ENCODE measurements at places on chromosomes 7 and 10. TPM values are rescaled to one million over a fixed set of nuclear protein-coding genes. Genes with fewer than 3 reads are reported as not detected.
A peak's percentile ranks its signal among the peaks of the same experiment; 100 is the strongest.

DNA sequence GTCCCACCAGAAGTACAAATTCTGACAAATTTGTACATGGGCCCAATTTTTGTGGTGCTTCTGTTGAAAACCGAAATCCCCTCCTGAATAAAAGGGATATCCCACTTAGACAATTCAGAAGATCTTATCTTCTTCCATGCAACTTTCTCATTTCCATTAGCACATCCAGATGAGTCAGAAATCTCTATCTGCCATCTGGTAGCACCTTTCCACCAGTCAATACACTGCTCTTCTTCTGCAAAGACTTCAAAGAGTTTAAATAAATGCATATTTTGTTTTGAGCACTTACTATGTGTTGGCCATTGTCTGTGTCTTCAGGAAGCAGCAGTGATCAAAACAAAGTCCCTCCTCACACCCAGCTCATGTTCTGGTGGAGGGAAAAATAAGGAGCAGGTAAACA is 12.7 kb upstream of the KLF6 start:
- no peak for DNase-seq

GRCh38 chr10:131424836-131425491 is 113.4 kb upstream of the TCERG1L start:
- DNase-seq = no peak

- peak; percentile 3 for DNase-seq
Measured at GRCh38 chr10:4767033-4767814, 58.8 kb upstream of the AKR1E2 start.

DNA sequence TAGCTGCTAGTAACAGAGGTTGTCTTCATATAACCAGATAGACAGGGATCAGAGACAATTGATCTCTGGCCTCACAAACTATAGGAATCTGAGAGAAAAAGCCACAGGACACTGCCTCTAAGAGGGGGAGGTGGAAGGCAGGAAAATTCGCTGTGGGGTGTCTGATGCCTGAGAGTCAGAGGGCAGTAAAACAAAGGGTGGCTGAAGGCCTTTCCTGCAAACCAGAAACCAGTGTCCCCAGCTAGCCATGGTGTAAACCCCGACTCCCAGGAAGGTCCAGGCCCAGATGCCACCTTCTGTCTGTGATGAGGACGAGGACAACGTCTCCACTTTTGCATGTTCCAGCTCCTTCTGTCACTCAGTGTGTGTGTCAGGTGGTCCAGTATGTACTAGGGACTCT is 215.1 kb downstream of the ADARB2 start:
- no peak for DNase-seq

DNA sequence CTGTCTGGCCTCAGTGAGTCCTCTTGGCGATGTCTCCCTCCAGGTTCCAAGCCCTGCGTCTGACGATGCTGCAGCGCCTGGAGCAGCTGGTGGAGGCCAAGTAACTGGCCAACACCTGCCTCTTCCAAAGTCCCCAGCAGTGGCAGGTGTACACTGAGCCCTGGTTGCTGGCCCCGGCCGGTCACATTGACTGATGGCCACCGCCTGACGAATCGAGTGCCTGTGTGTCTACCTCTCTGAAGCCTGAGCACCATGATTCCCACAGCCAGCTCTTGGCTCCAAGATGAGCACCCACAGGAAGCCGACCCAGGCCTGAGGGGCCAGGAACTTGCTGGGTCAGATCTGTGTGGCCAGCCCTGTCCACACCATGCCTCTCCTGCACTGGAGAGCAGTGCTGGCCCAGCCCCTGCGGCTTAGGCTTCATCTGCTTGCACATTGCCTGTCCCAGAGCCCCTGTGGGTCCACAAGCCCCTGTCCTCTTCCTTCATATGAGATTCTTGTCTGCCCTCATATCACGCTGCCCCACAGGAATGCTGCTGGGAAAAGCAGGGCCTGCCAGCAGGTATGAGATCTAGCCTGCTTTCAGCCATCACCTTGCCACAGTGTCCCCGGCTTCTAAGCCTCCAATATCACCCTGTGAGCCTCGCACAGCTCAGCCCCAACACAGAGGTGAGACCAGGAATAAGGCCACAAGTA is 7.3 kb upstream of the ZNF22 start:
- DNase-seq = no peak

DNA sequence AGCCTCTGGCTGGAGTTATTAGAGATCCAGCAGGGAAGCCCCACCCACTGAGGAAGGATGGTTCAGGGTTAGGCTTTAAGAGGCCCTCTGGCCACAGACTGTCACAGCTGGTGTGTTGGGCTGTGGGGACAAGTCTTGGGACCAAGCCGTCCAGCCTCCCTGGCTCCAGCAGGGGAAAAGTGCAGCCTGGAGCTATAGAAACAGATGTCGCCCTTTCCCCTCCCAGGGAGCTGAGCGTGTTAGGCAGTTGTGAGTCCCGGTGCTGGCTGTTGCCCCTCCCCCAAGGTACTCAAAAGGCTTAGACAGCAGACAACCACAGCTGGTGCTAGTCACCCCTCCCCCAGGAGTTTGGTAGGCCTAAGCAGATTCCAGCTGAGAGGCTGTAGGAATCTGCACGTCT is 143.4 kb downstream of the TMEM168 start:
- DNase-seq = peak; percentile 2

Gene CTAGE15
- total RNA-seq = not detected

Gene MAT1A
- 101 TPM for total RNA-seq
